ENCODE measurements at places on chromosomes 12 and 14.

DNA sequence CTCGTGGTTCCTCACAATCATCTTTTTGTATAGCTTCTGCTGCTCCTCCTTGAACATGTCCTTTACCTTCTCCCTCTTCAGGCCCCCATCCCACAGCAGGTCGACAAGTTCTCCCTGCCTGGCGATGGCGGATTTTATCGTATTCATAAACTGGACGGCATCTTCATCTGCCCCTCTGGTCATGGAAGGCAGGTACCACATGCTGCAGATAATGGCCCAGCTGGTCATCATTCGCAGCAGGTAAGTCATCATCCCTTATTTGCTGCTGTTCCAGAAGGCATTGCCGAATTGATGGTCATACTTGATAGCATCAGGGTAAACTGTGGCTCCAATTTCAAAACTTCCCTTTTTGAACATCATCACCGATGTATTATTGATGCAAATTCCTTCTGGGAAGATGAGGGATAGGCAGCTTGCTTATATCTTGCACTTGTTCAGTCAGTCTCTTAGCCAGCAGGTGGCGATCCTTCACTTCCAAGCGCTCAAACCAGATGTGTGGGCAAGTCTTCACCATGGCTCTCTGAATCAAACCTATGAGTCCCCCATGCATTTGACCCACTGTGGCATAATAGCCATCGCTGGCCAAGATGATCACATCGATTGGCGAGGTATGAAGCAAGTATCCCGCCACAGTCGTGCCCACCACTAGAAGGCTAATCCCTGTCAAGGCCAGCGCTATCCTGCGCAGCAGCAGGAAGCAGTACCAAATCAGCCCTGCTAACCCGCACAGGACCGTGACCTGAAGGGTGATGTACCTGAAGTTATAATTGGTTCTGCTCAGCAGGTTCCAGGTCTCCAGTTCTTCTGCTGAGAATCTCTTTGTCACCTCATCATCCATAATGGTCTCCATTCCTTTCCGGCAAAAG lies 381.5 kb upstream of the STXBP6 start:
- no peak for DNase-seq

- no peak for DNase-seq
Measured at GRCh38 chr14:70651522-70651921, 9.8 kb downstream of the TTC9 start.

DNA sequence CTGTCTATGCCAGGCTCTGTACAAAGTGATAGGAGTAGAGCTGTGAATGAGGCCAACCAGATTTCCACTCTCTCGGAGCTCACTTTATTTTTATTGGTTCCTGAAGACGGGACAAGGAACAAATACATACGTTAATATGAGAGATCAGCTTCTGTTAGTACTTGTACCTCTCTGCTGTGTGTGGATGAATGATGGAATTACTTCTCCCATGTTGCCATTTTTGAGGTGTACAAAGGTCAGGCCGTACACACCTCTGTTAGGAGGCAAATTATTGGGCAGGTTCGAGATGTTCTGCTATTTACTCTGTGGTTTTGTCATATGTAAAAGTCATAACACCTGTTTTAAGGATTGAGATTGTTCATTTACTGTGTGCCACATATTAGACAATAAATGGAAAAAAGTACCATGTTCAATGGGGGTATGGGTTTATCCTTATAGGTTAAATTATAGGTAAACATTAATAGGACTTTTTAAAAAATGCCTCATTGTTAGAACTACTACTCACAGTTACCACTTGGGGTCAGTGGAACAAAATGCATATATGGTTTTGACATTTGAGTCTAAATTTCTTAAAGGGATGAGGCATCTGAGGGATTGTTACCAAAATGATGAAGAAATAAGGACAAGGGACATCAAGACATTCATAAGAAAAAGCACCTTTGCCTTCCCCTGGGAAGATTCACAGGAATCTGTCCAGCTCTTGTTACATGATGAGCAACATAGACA lies 26.9 kb downstream of the WBP11 start:
- DNase-seq: no peak

- DNase-seq: no peak
Measured at GRCh38 chr14:33014710-33015109, 76.0 kb downstream of the NPAS3 start.

GRCh38 chr12:81809113-81809777 lies 50.1 kb upstream of the PPFIA2 start:
- DNase-seq: no peak

- no peak for DNase-seq
Measured at GRCh38 chr12:2212537-2212936, 159.8 kb downstream of the CACNA1C start.

- DNase-seq: peak; percentile 42
Measured at GRCh38 chr12:88579161-88579517, 1.1 kb downstream of the KITLG start.

- DNase-seq: no peak
Measured at GRCh38 chr12:66550626-66551025, 128.2 kb downstream of the GRIP1 start.

DNA sequence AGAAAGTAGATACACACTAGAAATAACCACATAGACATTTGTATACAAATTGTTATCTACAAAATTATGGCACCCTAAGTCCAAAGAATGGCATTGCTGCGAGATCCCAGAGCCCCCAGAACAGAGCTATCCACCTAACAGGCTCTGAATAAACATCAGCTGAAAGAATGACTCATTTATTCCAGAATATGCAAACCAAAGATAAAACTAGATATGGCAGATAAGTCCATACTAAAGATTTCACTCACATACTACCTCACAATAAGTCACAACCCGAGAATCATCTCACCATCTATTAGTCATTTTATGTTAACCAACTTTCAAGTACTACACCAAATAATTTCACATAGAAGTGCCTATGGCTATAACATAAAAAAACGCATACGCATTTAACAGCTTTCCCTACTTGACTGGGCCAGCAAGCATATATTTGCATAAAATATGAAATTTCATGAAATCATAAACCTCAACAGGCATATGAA lies 5.6 kb downstream of the CNIH1 start:
- DNase-seq: peak; percentile 6

DNA sequence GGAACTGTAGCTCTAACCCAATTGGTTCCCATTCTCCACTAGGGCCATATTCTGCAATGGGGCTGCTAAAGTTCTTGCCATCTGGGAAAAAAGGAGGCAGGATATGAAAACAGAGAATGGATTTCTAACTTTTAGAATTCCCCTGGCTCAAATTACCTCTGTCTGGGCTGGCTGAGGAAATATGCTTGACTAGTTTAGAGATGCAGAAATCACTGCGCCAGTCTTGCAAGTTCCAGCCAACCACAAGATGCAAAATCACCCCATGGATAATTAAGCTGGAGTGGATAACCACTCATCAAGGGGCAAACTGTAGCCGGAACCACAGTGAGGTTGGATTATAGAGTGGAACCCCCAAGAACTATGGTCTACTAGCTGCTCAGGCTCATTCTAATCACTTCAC lies 126.3 kb downstream of the RALGAPA1 start:
- DNase-seq: no peak

DNA sequence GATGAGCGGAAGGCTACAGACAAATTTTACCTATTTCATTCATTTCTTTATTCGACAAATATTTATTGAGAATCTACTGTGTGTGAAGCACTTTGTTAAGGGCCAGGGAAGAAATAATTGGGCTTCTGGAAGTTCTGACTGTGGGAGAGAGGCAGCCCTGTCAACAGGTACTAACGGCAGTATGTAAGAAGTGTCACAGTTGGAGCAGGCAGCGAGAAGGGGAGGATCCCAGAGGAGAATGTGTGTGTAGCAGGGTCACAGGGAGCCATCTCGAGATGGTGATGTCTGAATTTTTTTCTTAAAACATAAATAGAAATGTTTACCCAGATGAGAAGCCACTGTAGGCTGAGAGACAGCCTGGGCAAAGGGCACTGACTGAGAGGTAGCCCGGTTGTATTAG lies 163.3 kb upstream of the SLC38A2 start:
- no peak for DNase-seq

DNA sequence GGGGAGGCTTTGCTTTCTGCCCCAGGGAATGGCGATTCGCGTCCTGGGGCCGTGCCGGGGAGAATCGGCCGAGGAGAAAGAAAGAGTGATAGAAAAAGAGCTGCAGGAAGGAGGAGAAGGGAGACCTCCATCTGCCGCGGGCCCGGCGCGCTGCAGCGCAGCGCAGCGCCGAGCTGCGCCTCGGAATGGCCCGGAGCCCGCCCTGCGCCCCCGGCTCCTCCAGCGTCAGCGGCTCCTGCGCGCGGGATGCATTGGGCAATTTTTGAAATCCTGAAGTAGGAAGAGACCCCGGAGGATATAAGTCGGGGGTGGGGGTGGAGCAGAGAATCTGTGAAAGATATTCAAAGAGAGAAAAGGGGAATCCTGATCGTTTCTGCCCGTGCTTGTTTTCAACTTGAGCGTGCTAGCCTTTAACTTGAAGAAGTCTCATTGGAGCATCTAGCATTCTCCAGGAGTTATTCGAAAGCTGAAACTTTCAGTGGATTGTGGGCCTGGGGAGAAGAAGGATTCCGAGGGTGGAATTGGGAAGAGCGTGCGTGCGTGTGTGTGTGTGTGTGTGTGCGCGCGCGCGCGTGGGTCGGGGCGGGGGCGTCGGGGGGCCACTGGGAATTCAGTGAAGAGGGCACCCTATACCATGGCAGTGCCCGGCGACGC lies 441 bp downstream of the PDE3A start:
- no peak for DNase-seq

DNA sequence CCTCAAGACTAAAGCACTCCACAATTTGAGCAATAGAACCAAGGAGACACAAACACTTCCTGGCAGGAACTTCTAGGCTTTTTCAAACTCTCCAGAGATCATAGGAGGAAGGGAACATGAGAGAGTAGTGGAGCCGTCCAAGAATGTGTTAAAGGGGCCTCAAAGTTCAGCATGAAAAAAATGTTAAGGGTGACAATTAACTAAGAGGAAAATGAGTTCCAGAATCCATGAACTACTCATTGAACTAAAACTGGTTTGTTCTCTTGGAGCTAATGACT lies 122.0 kb downstream of the WIF1 start:
- no peak for DNase-seq

DNA sequence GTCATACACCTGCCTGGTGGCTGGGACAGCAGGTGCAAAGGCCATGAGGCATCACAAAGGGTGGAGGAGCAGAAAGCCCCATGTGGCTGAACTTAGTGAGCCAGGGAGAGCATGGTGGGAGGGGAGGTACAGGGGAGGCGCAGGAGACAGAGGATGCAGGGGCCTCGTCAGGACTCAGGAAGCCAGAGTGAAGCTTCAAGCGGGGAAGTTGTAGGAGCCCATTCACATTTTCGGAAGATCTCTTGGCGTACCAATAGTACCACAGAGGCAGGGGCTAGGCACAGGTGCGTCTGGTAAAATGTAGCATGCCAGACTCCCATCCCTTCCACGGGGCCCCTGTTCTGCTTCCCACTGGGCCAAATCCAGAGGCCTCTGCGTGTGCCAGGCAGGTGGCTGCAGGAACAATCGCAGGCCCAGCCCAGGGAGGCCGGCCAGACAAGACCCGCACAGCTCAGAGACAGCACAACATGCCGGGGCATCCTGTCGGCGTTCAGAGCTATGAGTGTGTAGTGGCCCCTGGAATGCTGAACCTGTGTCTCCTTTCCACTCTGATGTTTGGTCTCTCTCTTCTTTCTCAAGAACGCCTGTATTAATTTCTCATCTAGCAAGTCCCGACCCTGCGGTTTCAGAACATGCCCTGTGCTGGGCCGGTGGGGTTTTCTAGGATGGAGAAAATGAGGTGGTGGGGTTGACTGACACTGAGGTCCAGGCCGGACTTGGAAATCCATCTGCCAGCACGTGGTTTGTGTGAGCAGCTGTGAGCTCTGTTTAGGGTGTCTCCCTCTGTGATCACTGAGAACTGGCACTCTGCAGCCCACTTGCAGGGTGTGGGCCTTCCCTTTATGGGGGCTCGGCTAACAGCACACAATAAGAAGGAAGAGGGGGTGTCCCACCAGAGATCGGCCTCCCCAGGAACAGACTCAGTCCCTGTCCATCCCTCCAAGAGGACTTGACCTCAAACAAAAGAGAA lies 5.5 kb upstream of the TMEM132D start:
- no peak for DNase-seq

DNA sequence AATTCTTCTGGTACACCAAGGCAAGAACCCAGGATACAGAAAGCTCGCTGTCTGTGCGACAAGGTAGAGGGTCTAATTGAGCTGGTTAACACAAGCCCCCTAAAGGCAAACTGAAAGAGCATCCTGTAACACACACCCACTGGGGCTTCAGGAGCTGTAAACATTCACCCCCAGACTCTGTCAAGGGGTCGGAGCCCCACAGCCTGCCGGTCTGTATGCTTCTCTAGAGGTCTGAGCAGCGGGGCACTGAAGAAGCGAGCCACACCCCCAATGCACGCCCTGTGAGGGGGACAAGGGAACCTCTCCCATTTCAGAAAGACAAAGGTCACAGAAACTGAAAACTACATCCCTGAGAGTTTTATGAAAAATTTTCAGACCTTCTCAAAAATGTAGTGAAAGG lies 1.3 kb upstream of the IPO8 start:
- no peak for DNase-seq

DNA sequence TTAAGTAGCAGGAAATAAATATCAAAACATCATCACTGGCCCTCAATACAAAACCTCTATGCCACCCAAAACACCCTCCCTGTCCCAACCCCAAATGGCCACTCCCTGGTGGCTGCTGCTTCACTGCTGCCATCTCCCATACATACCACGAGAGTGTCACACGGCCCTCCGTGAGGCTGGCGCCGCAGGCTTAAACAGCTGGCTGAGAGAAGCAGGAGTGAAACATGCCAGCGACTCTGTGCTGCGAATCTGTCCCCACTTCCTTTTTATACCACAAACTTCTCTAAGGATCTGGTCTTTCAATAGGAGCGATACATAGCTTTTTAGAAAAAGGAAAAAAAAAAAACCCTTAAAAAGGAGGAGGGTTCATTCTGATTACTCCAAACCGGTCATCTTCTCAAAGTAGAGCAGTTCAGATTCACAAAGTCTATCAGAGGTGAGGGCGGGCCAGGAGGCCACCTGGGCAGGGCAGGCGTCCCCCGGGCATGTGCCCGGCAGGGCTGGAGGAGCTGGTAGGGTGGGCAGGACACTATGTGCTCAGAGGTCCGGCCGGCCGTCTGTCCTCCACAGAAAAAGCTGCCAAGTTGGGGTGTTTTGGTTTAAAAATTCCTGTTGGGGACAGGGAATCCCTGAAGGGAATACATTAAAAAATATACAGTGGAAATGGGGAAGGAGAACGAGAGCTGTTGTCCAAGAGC lies 26.5 kb downstream of the MAX start:
- no peak for DNase-seq

- DNase-seq: no peak
Measured at GRCh38 chr14:55416866-55417265, 5.2 kb upstream of the ATG14 start.

GRCh38 chr12:129964826-129965457 lies 61.1 kb upstream of the TMEM132D start:
- no peak for DNase-seq

DNA sequence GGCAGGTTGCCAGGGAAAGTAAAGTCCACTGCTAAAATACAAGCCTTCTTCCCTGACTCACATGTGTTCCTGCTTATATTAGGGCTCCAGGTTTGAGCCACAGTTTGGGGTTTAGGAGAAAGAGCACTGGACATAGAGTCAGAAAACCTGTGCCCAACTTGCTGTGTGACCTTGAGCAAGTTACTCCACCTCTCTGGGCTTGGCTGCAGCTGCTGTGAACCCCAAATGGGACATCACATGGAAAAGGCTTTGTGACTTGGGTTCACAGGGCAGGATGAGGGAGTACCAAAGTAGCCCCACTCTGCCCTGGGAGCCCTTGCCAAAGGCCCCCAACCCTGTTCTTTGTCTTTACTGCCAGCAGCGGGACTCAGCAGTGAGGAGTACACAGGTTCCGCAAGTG lies 79.0 kb upstream of the NOS1 start:
- DNase-seq: no peak
